ENCODE measurements at places on chromosomes 12 and 14.

DNA sequence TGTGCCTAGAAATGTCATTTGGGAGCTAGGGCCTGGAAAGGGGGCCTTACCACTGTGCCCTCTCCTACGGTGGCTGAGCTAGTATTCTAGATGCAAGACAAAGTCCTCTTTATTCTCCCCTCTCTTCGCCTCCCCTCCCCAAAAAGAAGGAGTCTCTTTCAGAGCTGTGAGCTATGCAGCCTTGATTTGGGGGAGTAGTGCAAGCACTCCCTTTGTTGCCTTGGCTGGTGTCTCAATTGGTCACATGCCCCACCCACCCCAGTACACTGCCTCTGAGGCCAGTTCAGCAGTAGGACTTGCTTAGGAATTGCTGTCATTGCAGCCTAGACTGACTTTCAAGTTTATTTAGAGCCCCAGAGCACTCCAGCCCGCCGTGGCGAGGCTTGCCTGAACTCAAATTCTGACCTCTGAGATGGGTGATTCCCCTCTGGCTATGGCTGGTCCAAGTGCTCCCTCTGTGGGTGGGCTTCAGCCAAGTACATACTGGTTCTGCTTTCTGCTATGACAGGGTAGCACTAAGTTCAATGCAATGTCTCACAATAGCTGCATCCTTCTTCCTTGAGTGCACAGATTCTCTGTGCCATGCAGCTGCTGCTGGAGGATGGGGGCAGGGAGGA is 37.0 kb upstream of the FBXO33 start:
- peak; percentile 10 for DNase-seq

GRCh38 chr12:109334887-109335286 is 12.8 kb upstream of the MYO1H start:
- no peak for DNase-seq

- DNase-seq = no peak
These were observed 42.3 kb upstream of the MMP17 start for GRCh38 chr12:131785763-131786330.

GRCh38 chr14:61179061-61179690 is 102.0 kb downstream of the TMEM30B start:
- no peak for DNase-seq

- no peak for DNase-seq
These were observed 1.2 kb downstream of the NEK9 start for GRCh38 chr14:75125617-75126016.

- no peak for DNase-seq
These were observed 8.6 kb downstream of the TC2N start for GRCh38 chr14:91858536-91859275.

DNA sequence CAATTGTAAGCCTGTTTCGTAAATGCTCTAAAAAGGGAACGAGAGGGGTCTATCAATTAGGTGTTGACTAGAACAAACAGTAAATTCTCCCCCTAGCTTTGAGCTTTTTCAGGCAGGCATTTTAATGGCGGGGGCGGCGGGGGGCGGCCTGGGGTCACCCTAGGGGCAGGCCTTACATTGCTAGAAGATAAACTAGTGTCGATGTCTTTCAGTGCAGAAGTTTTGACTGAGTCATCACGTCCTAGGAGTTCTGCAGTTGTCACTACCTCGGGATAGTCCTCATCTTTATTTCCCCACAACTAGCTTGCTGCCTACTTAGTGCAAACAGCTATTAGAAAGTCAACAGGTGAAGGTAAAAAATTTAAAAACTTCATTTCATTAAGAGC is 1.6 kb downstream of the ATP6V1D start:
- DNase-seq = no peak

DNA sequence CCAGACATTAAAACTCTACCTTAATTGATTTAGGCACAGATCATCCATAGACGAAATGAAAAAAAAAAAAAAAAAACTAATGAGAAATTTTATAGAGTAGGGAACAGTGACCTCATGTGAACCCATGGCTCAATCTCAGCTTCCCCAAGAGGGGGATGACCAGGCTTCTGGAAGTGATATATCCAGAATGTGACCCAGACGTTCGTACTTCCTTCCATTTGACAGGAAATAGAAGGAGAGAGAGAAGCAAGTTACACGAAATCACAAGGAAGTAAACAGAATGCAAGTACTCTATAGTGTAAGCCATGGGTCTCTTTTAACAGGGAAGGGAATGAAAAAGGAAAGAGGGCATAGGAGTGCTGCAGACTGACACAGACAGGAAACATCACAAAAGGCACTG is 10.1 kb downstream of the FOXN3 start:
- DNase-seq = no peak

DNA sequence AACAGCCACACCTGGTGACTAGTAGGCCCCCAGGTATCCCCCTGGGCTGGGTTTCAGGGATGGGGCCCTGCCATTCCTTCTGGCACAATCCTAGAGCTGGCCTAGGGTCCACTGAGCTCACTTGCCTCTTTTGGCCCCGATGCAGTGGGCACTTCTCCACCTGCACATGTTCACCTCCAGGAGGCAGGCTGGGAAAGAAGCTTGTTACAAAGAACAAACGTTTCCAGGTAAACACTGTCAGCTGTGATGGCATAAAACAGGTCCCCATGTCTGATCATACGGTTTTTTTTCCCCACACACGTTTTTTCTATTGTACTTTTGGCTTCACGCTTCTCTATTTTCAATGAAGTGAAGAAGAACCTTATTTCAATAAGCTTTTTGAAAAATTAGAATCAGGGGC is 15.8 kb upstream of the HVCN1 start:
- DNase-seq = no peak

- no peak for DNase-seq
These were observed 535.3 kb upstream of the TMEM132C start for GRCh38 chr12:127731657-127732056.

DNA sequence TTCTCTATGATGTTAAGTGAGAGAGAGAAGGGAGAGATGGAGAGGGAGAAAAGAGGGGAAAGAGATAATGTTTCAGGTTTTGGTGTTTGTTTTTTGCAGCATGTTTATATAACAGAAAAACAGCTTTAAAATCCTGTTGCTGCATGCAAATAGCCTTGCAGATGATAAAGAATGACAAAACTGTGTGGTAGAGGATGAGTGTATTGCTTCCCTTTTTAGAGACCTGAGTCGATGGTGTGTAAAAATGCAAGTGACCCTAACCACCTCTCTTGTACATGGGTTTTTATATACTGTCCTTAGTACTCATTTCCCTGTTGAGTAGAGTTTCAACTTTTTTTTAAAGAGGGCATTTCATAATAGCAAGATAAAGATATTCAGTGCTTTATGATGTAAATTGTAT is 249.1 kb downstream of the AKAP6 start:
- DNase-seq = no peak

DNA sequence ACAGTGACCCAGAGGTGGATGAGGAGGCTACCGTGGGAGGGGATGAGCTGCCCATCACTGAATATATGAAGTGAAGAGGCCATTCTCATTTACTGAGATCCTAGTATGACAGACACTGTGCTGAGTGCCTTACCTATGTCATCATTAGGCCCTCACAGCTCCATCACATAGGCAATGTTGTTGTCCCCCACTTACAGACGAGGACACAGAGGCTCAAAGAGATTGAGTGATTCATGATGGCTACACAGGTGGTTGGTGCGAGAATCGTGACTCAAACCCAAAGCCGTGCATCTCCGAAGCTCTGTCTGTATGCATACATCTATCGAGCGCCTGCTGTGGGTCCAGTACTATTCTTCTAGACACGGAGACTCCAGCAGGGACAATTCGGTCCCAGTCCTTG is 5.9 kb upstream of the CCDC197 start:
- DNase-seq = no peak

DNA sequence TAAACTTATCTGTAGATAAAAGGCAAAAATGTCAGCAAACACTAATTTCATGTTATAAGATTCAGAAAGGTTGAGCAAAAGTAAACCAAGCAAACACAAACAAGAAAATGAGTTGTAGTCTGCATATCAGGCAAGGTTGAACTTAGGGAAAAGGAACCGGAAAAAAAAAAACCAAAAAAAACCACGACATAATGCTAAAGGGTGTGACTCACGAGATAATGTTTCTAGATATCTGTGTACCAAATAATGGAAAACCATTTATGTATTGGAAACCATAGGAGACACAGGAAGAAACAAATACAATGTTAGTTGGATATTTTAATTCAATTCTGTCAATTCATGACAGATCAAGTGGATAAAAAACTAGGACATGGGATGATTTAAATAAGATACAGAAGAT is 60.5 kb downstream of the GPATCH2L start:
- no peak for DNase-seq

GRCh38 chr12:125573271-125573670 is 508.0 kb downstream of the AACS start:
- no peak for DNase-seq

DNA sequence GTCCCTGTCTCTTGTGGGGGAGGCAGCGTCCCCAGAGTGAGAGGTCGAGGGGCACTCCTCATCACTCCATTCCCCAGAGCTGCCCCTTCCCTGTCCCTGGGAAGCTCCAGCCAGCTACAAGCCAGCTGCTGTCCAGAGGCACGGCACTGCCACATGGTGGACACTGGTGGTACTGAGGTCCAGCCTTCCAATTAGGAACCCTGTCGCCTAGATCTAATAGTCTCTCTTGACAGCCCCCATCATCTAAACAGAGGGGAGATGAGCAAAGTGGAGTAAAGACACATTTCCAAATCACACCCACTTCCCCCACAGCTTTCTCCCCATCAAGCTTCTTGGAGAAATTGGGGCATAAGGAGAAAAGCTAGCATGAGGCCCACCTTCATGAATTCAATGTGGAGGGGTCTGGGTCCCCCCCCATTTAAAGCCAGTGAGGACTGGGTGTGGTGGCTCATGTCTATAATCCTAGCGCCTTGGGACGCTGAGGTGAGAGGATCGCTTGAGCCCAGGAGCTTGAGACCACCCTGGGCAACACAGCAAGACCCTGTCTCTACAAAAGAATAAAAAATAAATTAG is 2.1 kb upstream of the INHBE start:
- DNase-seq = no peak

- DNase-seq = no peak
These were observed 66.1 kb upstream of the BCAT1 start for GRCh38 chr12:25014961-25015360.

DNA sequence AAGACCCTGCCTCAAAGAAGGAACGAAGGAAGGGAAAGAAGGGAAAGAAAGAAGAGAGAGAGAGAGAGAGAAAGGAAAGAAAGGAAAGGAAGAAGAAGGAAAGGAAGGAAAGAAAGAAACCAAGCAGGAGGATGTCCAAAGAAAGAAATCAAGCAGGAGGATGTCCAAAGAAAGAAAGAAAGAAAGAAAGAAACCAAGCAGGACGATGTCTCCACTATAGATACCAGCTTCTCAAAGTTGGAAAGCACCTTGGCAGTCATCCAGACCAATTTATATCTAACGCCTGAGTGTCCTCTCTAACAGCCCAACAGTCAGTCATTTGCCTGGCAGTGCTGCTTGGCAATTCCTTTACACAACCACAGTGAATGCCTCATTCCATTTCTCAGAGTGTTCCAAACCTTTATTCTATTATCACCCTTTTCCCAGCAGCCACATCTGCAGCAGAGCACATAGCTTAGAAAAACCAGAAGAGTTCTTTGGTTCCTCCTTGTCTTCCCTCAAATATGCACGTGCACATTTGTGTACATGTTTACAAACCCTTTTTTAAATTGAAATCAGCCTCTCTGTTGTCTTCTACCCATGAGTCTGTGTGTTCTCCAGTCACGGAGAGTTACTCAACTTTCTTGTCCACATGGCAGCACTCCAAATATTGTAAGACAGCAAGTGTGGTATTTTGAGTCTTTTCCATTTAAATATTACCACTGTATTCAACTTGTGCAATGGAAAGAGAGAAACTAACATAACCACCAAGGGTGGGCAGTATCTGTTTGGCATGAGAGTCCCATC is 138.4 kb downstream of the STXBP6 start:
- DNase-seq = no peak

DNA sequence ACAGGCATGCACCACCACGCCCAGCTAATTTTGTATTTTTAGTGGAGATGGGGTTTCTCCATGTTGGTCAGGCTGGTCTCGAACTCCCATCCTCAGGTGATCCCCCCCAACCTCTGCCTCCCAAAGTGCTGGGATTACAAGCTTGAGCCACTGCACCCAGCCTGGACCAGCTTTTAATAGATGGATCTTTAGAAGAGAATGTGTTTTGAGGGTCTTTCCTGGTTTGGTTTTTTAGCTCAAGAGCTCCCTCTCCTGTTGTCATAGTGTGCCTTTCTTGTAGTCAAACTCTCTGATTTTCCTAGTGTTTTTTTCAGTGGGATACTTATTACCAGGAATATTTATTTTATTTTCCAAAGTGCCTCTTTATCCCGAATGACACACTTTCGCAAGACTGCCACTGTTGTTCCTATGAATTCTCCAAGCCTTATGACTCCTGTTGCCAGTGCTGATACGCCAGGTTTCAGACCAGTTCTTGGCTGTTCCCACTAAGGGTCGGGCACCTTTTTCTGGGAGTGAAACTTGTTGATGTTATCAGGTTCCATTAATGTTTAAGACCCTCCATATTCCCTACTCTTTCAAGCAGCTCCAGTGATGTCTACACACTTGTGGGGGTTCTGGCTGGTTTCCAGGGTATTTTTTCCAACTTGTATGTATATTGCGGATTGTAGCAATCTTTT is 31.5 kb upstream of the LIMA1 start:
- DNase-seq = no peak

- no peak for DNase-seq
These were observed 8.6 kb downstream of the LGR5 start for GRCh38 chr12:71448150-71448581.

GRCh38 chr14:104682107-104682593 is 7.3 kb upstream of the INF2 start:
- DNase-seq = no peak

DNA sequence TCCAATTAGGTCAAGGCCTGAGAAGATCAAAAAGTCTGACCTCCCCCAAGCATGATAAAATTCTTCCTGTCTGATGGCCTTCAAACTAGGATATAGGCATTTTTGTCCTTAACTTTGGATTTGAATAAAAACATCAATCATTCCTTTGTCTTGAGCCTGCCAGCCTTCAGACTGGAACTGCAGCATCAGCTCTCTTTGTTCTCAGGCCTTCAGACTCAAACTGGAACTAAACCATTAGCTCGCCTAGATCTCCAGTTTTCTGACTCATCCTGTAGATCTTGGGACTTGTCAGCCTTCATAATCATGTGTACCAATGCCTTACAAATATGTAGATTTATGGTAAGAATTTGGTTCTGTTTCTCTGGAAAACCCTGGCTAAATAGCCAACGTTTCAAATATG is 721.7 kb downstream of the GALC start:
- no peak for DNase-seq

GRCh38 chr12:115313929-115314328 is 630.0 kb upstream of the TBX3 start:
- DNase-seq = no peak

GRCh38 chr14:106875503-106875902 is 1349.1 kb downstream of the TMEM121 start:
- no peak for DNase-seq

GRCh38 chr12:64900540-64900939 is 76.1 kb downstream of the TBC1D30 start:
- no peak for DNase-seq

- DNase-seq = no peak
These were observed 89.7 kb upstream of the ETV6 start for GRCh38 chr12:11559626-11560340.

DNA sequence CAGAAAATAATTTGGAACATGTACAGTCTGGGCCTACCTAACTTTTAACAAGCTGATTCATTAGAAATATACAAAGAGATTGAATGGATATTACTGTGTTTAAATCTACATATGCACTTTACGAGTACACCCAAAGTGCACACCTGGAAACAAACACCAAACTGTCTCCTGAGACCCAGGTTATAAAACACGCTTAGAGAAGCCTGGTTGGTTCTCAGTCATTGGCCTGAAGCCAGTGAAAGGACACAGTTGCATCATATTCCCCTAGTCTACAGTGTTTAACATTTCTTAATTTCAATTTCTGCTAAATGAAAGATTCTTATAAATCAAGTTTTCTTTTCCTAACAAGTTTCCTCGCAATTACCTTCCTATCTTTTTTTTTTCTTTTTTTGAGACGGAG is 209.5 kb downstream of the FBXL14 start:
- no peak for DNase-seq
